ENCODE measurements at places on chromosomes 2 and 18.
A peak's percentile ranks its signal among the peaks of the same experiment; 100 is the strongest.

DNA sequence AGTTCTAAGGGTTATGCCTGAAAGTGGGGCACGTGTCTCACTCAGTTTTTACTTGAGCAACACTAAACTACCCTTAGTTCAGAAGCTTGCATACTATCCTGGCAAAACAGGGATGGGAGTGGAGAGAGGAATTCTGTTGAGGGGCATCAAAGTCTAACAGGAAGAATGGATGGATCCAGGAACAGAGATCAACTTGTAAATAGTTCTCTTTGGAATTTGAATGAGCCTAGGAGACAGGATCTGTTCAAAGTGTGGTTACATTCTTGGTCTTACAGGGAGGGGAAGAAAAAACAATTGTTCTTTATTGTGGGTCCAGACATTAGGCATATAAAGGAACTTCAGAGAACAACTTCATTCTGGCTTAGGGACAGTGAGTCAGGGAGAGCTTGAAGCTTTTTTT lies 560.2 kb downstream of the CNTNAP5 start:
- DNase-seq, result no peak

GRCh38 chr18:79940814-79941472 lies 10.5 kb downstream of the SLC66A2 start:
- DNase-seq, result no peak

GRCh38 chr2:120580709-120581108 lies 155.0 kb upstream of the GLI2 start:
- no peak for DNase-seq

GRCh38 chr2:102434655-102435381 lies 11.9 kb downstream of the IL18RAP start:
- no peak for DNase-seq

- no peak for DNase-seq
Observed at GRCh38 chr2:2266699-2267449, 64.2 kb downstream of the MYT1L start.

- no peak for DNase-seq
Observed at GRCh38 chr2:39380525-39381150, 56.4 kb downstream of the MAP4K3 start.

DNA sequence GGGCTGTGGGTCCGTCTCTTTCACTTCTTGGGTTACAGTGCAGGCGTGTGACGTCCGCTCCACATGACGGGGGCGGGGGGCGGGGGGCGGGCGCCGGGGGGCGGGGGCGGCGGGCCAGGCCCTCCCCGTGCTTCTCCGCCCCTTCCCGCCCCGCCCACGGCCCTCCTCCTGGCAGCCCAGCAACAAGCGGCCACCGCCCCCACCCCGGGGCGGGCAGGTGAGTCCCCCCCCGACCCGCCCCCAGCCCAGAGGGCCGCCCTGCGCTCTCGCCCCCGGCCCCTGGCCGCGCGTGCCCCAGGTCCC lies 3.6 kb downstream of the ZNF516 start:
- no peak for DNase-seq

DNA sequence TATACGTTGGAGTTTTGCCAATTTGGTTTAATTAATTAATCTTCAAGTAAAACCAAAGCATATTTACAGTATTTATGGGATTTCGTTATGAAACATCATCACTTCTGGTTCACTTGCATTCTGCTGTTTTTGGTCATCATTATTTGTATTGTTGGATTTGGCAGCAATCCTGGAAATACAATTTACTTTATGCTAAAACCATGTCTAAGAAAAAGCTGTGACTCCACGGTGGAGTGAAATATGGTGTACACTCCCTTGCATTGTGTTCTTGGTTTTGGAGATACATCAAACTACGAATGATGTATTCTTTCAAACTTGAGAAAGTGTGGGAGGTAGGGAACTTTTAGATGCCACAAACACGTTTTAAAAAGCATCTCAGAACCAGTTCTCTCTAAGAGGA lies 106.4 kb downstream of the CTAGE1 start:
- DNase-seq, result no peak

GRCh38 chr2:38622210-38622609 lies 19.5 kb upstream of the HNRNPLL start:
- DNase-seq, result peak; percentile 92

GRCh38 chr2:226860087-226860486 lies 24.2 kb downstream of the RHBDD1 start:
- no peak for DNase-seq

GRCh38 chr2:102630458-102630857 lies 11.1 kb downstream of the SLC9A2 start:
- DNase-seq, result no peak

- no peak for DNase-seq
Observed at GRCh38 chr18:62389761-62390481, 64.8 kb downstream of the TNFRSF11A start.

GRCh38 chr2:70935468-70936164 lies at the start of gene ATP6V1B1:
TSS of gene ATP6V1B1 (plus strand) at chr2:70935900. CDS start at chr2:70935955, 55 bp downstream.
- DNase-seq, result no peak

DNA sequence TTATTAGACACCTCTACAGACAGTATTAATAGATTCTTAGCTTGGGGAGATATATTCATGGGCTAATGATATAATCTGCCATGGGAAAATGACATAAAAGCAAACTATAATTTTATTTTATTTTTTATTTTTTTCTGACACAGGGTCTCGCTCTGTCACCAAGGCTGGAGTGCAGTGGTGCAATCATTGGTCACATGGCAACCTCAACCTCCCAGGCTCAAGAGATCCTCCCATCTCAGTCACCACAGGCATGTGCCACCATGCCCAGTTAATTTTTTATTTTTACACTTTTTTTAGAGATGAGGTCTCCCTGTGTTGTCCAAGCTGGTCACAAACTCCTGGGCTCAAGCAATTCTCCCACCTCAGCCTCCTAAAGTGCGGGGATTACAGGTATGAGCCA lies 39.3 kb downstream of the RTN4 start:
- DNase-seq, result no peak

DNA sequence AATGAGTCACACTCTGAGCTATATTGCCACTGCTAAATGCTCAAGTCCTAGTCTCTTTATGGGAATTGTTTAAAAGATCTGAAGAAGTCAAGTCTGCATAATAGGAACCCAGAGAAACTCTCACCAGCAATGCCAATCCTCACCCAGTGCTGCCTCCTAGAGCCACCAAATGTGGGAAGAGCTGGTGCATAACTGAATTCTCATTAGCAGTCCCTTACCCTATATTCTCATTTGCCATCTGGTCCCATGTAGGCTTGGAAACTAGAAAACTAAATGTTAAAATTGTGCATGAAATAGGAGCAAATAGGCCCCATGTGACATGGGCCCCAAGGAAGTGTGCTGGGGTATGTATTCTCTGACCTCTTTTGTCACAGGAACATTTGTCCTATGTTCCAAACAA lies 224.4 kb upstream of the SMAD2 start:
- no peak for DNase-seq

GRCh38 chr2:190186238-190186637 lies 123.7 kb upstream of the MSTN start:
- DNase-seq, result no peak

DNA sequence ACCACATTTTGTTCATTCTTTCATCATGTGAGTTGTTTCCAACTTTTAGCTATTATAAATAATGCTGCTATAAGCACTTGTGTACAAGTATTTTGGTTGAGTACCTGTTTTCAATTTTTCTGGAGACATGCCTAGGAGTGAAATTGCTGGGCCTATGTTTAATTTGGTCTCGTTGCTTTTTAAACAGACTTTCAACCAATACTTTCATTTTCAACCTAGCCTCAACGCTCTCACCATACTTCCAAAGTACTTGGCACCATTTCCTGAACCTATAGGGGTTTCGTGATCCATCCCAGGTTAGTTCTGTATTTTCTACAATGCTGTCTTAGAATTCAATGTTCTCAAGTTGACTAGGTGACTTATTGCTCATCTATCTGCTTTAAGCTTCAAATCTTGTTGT lies 126.1 kb downstream of the SRBD1 start:
- DNase-seq, result no peak

- DNase-seq, result no peak
Observed at GRCh38 chr2:218310853-218311540, 18.7 kb upstream of the TMBIM1 start.

- peak; percentile 8 for DNase-seq
Observed at GRCh38 chr2:10977003-10977402, 65.3 kb downstream of the KCNF1 start.

GRCh38 chr18:59145055-59145454 lies 5.4 kb downstream of the SEC11C start:
- no peak for DNase-seq

- peak; percentile 38 for DNase-seq
Observed at GRCh38 chr18:47397671-47398319, 146.3 kb upstream of the SKOR2 start.

DNA sequence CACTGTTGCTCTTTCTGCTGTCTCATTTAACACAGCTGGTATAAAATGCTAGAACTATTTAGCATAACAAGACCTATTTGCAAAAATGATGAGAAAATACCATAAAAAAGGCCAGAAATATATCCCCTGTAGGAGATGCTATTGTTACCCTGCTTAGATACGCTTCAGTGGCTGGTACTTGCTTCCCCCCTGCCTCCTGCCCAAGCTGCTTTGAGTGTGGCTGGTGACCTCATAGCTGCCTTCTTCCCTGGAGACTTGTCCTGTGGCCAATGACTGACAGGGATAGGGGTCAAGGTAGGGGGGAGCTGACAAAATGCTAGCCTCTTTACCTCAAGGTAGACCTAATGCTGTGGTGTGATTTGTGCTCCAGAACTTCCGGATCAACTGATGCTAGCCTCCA lies 150.2 kb upstream of the ZEB2 start:
- no peak for DNase-seq

GRCh38 chr2:198146346-198146940 lies 342.1 kb downstream of the PLCL1 start:
- DNase-seq, result no peak

GRCh38 chr2:219886615-219887014 lies 259.2 kb downstream of the SLC4A3 start:
- DNase-seq, result no peak

- DNase-seq, result peak; percentile 22
Observed at GRCh38 chr18:2894841-2895370, 48.1 kb downstream of the EMILIN2 start.

- no peak for DNase-seq
Observed at GRCh38 chr2:9262671-9263171, 56.1 kb downstream of the ASAP2 start.

DNA sequence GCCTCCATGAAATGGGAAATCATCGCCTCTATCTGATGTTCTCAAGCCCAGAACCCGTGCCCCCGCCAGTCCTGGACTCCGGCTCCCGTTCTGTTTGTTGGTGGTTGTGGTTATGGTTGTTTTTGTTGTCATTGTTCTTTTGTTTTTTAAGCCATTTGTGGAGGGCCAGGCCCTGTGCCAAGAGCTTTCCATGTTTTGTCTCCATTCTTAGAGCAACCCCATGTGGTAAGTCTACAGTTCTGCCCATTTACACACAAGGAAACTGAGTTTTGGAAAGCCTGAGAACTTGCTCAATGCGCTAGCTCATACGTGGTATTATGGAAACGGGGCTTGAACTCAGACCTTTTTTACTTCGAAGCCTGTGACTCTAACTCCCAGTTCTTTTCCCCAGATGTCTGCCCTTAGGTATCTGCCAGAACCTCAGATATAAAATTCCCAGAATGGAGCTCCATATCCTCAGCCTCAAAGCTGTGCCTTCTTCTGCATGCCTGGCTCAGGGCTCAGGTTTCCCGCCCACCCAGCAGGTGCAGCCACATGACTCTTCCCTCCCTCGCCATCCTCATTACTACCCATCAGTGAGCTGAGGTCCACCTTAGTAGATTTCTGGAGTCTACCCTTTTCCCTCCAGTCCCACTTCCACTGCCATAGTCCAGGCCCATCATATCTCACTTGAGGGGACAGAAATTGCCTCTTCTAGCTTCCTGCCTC lies 194.1 kb downstream of the KLHL29 start:
- DNase-seq, result no peak

GRCh38 chr2:233996000-233996399 lies 54.5 kb upstream of the SPP2 start:
- DNase-seq, result no peak

DNA sequence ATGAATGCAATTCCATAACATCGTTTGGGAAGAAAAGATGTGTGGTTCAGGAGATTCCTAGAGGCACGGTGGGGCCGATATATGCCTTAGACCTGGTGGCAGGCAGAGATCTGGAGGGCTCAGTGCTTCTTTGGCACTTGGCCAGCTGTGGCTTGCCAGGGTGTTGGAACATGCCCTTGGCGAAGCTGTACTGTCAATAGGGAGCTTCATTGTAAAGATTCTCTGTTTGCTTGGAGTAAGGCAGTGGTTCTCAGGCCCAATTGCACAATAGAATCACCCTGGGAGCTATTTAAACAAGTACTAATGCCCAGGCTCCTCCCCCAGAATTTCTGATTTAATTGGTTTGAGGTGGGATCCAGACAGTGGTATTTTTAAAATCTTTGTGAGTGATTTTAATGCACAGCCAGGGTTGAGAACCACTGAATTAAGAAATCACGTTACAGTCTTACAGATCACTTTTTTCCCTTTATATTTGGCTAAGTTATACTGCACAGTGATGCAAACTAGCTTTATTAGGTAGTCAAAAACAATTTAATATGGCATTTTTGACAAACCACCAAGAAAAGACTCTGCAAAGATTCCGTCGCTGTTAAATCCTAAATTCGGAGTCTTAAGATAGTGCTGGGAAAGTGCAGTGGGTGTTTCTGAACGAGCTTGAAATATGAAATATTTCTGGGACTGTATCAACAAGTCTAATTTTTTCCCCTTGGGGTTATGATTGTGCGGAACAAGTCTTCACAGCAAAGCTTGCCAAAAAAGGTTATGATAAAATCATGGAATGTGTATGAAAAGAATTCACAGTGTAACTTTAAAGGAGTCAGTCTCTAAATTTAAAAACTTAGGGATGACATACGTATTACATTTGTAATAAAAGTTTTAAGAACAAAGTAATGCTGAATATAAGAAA lies 78.0 kb downstream of the CRIM1 start:
- DNase-seq, result no peak

- DNase-seq, result peak; percentile 14
Observed at GRCh38 chr2:166343467-166343866, 32.3 kb downstream of the SCN9A start.

- DNase-seq, result no peak
Observed at GRCh38 chr2:201349601-201350000, 7.5 kb downstream of the FLACC1 start.

- no peak for DNase-seq
Observed at GRCh38 chr2:238697193-238698071, 150.5 kb upstream of the TWIST2 start.

- DNase-seq, result no peak
Observed at GRCh38 chr2:190447766-190448165, 39.6 kb downstream of the MFSD6 start.

DNA sequence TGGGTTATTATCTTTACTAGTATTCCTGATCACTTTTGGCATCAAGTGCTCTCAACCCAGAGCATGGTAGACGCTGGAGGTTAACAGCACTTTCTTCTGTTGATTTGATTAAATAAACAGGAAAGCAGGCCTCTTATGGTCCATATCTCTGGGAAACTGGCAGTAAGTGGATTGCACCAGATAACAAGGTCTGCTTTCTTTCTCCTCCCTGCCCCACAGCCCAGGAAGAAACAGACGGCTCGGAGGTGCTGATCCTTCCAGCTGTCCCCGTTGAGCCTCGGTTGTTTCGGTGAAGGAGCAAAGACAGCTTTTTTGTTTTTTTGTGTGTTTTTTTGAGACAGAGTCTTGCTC lies 100.8 kb upstream of the KCTD1 start:
- no peak for DNase-seq
